ENCODE measurements at places on chromosomes 1 and 21.

DNA sequence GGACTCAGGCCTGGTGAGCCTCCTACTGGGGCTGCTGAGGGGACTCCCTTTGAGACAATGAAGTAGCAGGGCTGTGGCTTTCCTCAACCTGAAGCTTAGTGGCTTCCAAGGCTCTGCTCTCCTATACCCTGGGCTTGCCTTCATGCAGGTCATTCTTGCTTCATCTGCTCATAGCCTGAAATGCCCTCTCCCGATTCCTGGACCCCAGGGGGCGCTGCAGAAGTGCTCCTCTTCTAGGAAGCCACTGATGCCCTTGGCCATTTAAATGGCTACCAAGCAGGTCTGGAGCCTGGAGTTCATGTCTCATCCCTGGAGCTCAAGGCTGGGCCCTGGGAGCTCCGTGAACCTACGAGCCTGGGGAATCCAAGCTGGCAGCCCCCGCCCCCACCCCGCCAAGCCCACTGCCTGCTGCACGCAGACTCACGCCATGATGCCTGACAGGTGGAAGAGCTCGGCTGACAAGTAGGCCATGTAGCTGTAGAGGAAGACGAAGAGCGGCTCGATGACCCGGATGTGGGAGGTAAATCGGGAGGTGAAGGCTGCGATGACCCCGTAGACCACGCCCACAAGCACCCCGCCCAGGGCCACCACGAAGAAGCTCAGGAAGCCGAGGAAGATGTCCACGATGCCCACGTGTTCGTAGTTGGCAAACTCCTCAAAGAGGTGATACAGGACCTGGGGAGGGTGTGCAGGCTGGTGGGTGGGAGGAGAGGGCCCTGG lies 45.7 kb downstream of the SLC9A1 start:
- DNase-seq: no peak

- DNase-seq: no peak
Measured at GRCh38 chr1:184110272-184111204, 59.0 kb downstream of the TSEN15 start.

- no peak for DNase-seq
Measured at GRCh38 chr1:156841295-156841855, 17.5 kb downstream of the INSRR start.

DNA sequence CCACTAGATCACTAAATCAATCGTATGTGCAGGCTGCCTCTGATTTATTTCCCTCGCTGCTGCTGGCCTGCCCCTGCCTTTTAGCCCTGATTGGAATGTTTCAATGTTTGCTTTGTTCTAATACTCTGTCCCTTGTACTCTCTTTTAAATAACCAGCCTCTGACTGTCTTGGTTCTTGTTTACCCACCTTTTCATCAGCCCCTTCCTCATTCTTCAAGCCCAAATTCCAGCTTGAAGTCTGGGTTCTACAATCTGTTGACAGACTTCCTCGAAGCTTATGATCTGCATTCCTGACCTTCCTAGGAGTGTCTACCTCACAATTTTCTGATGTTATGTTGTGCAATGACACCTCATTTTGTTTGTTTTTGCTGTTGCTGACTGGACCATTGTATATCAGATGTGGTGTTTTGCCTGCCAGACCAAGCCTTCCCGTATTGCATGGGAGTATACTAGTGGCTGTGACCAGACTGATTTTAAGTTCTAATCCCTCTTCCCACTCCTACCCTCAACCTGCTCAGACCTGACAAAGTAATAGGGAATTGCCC lies 46.6 kb upstream of the APOBEC4 start:
- DNase-seq: no peak

- DNase-seq: no peak
Measured at GRCh38 chr1:209103092-209103491, 480.4 kb upstream of the CAMK1G start.

DNA sequence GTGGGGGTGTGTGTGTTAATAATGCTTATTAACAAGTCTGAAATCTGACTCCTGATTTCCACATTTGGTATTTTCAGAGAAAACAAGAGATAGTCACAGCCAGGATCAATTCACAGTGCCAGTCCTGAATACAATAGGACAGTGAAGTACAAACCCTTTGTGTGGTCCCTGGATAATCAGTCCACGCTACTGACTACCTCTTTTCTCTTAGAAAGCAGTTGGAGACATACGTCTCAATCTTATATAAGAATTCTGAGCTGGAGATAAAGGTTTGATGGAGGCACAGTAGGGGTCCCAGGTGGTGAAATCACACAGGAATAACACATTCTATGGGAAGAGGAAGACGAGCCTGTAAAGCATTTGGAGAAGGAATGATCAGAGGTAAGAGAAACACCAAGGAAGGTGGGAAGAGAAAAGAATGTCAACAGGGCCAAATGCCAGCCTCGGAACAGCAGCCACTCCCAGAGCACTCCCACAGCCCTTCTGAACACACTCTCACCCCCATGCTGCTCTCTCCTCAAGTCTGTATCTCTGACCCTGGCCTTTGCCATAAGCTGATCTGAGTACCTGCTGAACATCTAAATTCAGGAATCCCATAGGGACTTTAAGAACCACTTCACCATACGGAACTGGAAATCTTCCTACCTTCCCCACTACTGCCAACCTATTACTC lies 48.6 kb downstream of the TRAF5 start:
- no peak for DNase-seq

Data from stimulated activated CD4-positive, alpha-beta T cell treated with anti-CD3 and anti-CD28 coated beads, Interleukin-4, amount 100 ng/mL, for 4 hours (primary cell).